ENCODE measurements at places on chromosomes 13 and 19.

DNA sequence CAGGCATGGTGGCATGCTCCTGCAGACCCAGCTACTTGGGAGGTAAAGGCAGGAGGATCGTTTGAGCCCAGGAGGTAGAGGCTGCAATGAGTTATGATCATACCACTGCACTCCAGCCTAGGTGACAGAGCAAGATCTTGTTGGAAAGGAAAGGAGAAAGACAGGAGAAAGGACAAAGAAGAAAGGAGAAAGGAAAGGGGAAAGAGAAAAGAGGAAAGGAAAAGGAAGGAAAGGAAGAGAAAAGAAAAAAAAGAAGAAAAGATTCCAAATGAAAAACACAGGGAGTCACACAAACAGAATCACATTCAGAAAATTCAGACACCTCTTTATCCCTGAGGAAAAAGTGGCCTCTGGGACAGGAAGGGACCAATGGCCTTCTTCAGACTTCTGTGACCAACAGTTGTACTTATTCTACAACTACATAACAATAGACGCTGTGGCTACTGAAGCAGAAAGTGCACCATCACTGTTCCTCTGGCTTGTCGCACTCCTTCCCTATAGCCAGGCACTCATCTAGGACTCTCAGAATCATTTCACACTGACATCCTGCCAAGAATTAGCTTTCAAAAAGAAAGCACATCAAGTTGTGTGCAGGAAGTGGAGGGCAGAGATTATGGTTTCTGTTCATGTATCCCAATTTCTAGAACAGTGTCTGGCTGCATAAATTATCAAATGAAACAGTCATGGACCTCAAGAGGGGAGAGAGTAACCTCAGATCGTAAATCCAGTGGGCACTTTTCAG is 5.9 kb downstream of the MTMR6 start:
- no peak for DNase-seq

DNA sequence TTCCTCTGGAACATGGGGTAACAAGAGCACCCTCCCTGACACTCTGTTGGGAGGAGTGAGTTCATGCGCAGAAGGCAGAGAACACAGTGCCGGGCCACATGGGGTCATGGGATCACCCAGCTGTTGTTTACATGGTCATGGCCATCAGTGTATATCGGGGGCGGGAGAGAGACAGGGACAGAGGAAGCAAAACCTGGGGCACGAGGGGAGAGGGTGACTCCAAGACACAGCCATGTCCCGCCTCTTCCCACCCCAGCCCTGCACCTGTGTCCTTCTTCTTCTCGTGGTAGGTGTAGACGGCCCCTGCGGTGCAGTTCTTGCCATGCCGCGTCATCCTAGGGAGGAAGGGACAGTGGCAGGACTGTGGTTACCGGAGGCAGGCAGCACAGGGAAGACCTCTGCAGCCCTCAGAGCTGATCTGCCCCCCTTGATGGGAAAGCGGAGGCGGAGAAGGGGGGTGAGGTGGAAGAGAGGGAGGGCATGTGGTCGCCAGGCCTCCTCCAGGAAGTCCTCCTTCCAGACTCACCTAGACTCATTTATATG is 19.9 kb downstream of the NOSIP start:
- DNase-seq: no peak

DNA sequence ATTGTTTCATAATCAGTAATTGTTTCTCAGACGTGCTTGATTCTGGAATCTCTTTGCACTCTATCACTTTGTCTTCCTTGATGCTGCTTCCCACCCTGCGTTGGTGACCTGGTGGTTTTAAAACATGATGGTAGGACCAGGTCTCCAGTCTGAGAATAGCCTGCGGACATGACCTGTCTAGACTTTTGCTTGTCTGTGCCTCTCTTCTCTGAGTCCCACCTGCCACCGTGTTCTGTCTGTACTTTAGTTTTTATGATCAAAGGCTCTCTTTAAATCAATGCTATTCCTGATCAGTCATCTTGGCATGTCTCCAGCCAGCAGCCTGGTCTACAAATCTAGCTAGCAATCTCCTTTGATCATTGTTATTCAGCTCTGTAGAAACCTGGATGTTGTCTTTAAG is 933.9 kb downstream of the DIAPH3 start:
- no peak for DNase-seq

DNA sequence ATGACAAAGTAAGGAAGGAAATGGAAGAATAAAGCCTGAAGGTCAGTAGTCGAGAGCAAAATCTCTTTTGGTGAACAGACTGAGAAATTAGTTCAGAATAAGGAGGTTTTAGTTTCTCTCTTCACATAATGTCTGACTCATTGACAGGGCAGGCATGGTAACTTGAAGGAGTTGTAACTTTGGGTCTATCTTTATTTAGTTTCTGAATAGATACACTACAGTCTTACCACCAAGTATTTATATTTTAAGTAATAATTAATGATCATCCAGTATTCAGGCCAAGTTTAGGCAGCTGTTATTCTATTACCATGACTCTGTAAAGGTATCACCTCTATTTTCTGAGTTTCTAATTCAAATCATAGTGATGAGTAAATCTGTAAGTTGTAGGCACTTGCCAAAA is 219.9 kb downstream of the SPRY2 start:
- no peak for DNase-seq

- no peak for DNase-seq
These were observed 1120.7 kb downstream of the DIAPH3 start for GRCh38 chr13:59043016-59043415.

- no peak for DNase-seq
These were observed 55.0 kb downstream of the ZIC5 start for GRCh38 chr13:99916366-99917103.

DNA sequence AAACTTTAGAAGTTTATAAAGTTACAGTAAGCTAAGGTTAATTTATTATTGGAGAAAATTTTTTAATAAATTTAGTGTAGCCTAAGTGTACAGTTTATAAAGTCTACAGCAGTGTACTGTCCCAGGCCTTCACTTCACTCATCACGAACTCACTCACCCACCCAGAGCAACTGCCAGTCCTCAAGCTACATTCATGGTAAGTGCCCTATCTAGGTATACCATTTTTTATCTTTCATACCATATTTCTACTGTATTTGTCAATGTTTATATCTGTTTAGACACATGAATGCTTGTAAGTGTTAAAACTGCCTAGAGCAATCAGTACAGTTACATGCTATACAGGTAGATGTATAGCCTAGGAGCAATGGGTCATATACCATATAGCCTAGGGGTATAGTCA is 12.5 kb downstream of the INTS6 start:
- no peak for DNase-seq

GRCh38 chr13:96044238-96044637 is 9.0 kb downstream of the UGGT2 start:
- DNase-seq: no peak

- no peak for DNase-seq
These were observed 19.9 kb downstream of the OR7A5 start for GRCh38 chr19:14814982-14815652.

GRCh38 chr19:58538257-58539168 is 5.4 kb upstream of the TRIM28 start:
- no peak for DNase-seq

DNA sequence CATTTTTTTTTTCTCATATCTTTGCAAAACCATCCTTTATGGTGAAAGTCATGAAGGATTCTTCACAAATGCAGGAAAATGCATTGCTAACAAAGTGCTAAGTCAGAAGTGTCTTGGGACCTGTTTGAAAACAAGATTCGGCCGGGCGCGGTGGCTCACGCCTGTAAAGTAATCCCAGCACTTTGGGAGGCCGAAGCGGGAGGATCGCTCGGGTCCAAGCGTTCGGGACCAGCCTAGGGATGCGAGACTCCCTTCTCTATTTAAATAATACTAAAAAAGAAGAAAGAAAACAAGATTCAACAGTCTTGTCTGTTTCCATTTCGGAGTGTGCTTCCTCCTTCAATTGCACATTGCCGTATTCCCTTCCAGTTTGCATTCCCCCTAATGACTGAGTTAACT is 819 bp downstream of the EID2B start:
- no peak for DNase-seq

GRCh38 chr19:36014012-36014924 is at the start of gene ALKBH6:
TSS of gene ALKBH6 (minus strand) at chr19:36014213. CDS start at chr19:36013397, 816 bp downstream.
- DNase-seq: peak; percentile 98

GRCh38 chr13:29849071-29849631 is 1.3 kb downstream of the UBL3 start:
- peak; percentile 4 for DNase-seq

DNA sequence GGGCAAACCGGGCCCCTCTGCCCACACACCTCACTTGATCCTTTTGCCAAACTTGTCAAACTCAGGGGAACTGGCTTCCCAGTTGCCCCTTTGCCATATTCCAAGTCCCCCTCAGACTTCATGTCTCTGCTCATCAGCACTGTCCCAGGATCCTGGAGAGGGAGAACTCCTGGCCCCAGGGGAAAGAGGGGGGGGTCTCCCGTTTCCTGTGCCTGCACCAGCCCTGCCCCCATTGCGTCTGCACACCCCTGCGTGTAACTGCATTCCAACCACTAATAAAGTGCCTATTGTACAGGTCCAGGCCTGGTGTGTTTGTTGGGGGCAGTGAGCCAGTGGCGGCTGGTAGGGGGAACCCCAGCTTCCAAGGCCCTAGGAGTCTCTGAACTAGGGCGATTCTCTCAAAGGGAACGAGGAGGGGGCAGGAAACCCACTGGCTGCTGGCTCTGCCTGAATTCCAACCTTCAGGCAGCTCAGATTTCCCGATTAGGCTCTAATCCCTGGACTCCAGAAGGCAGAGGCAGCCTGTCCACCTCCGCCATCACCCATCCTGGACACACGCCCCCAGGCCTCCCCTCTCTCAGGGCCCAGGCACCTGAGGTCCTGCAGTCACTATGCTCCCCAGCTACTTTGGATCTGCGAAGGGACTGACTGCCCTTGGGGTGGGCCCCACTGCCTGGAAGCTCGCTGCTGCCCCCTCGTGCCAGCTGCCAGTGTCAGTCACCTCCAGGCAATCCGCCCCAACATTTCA is 9.7 kb upstream of the ILF3 start:
- peak; percentile 82 for DNase-seq

GRCh38 chr13:94674609-94675348 is 37.6 kb downstream of the SOX21 start:
- DNase-seq: peak; percentile 37

- DNase-seq: no peak
These were observed 16.4 kb downstream of the NMRK2 start for GRCh38 chr19:3949294-3949693.

GRCh38 chr13:29411481-29411880 is 184.0 kb downstream of the SLC7A1 start:
- DNase-seq: no peak
